ENCODE measurements at places on chromosomes 5 and 9.

DNA sequence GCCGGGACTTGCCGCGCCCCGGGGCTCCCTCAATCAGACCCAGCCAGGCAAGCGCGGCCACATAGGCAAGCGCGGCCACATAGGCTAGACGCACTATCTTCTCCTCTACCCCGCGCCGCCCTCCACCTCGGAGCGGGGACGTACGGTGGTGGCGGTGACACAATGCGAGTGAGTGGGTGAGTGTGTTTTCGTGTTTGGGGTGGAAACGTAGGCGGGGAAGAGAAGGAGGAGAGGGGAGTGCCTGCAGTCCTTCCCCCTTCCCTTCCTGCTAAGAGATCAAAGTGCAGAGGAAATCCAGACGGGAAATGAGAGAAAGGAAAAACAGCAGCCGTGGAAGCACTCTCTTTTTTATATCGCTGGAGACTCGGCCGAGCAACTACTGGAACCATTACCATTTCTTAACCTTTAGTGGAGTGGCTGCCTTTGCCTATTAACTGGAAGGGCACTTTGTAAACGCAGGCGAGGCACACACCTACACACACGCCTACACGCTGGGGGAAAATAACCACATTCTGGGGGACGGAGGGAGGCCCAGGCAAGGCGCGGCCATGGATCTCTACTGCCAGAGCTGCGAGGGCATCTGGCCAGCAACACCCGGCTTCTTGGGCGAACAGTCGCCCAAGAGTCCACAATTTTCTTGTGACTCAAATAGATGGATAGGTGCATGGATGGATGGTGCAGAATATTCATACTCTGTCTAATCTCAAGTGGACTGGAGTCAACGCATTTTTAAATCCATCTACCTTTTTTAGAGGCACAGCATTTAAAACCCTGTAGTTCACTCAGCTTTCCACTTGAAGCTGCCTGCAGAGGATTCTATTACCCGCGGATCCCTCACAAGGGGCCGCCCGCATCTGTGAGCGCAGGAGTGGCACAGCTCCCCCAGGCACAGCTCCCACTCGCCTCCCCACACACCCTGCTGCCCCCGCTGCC, 2.1 kb downstream of the EDIL3 start:
- DNase-seq = no peak

- DNase-seq = no peak
These were observed 89.6 kb downstream of the AMBP start for GRCh38 chr9:113988385-113989016.

- no peak for DNase-seq
These were observed 8.4 kb upstream of the SPINK4 start for GRCh38 chr9:33231623-33231942.

DNA sequence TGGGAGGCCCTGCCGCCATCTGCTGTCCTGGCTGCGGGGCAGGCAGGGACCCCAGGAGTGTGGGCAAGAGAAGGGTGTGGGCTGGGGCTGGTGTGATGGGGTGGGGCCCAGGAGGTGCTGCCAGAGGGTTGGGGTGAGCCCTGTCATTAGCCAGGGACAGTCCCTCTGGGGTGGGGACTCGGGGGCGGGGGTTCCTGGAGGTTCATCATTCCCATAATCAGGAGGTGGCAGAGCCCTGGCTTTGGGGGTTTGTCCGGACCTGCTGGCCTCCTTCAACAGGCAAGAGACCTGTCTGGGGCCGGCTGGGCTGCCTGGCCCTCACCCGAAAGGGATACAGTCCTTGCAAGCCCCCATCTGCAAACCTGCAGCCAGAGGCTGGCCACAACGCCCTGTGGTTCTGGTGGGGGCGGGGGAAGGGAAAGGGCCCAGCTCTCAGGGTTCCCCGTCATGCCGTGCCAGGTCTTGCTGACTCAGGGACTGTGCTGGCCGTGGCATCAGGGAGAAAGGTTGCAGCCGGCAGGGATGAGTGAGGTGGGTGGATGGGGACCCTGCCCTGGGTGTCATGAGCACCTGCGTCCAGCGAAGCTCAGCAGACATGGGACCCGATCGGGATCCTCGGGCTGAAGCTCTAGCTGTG, 65.2 kb downstream of the MRPL36 start:
- DNase-seq = no peak

GRCh38 chr9:85742597-85742936, 813 bp upstream of the AGTPBP1 start:
- no peak for DNase-seq

DNA sequence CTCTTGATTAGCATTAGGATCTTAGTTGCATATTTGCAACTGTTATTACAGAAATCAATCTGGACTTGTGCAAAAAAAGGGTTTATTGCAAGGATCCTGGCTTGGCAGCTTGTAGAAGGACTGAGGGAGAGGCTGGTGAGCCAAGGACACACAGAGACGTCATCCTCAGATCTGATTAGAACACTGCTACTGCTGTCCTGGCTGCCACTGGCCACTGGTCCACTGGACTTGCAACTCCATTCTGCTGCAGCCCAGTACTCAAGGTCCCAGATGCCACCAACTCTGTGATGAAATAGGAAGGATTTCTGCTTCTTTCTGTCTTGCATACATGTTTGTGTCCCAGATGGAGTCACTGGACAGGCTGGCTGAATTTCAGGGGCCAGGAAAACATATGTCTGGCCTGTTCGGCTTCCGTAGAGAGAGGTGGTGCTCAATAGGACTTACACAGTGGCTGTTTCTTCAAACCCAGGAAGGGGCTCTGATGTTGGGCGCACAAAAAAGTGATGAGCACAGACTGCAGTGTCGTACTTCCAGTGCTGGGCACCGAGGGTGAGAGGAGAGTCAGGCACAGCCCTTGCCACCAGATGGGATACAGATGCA, 68.9 kb upstream of the SH3PXD2B start:
- DNase-seq = no peak

All from stromal cell of bone marrow (primary cell).